ENCODE measurements at places on chromosomes 7 and 10.

DNA sequence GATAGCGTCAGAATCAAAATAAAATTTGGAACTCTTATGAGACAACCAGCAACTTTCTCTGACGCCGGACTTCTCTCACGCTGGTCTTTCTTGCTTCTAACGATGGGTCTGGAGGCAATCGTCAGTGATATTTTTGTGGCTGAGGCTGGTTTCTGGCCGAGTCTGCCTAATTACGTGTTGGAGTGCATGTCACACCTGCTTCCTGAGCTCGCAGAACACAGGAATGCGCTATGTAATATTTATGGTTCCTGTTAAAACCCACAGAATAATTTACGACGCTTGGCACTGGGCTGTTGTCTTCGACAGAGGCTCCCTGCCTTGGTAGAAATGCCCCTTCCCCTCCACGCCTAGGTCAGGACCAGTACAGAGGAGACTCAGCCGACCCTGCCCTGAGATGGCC is 64.9 kb downstream of the NPTX2 start:
- DNase-seq = no peak

- no peak for DNase-seq
Observed at GRCh38 chr10:121276046-121276445, 322.2 kb downstream of the FGFR2 start.

- DNase-seq = no peak
Observed at GRCh38 chr7:30363778-30364563, 79.6 kb downstream of the ZNRF2 start.

DNA sequence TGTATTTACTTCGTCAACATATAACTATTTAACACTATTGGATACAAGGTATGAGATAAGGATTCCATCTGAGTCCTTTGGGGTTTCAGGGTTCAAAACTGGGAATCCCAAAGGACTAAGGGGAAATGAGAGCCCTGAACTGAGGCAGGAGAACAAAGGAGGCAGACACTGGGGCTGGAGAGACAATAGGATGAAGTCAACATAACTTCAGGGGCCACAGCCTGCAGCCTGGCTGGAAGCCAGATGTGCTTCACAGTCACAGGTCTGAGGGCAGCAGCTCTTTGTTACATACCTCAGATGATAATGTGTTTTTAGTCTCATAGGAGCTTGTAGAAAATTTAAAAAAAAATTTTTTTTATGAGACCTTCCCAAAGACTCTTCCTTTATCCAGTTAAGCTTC is 73.3 kb downstream of the NRF1 start:
- DNase-seq = no peak

GRCh38 chr10:77533887-77534278 is 103.7 kb downstream of the KCNMA1 start:
- no peak for DNase-seq

- no peak for DNase-seq
Observed at GRCh38 chr10:124542336-124542735, 80.7 kb downstream of the LHPP start.

DNA sequence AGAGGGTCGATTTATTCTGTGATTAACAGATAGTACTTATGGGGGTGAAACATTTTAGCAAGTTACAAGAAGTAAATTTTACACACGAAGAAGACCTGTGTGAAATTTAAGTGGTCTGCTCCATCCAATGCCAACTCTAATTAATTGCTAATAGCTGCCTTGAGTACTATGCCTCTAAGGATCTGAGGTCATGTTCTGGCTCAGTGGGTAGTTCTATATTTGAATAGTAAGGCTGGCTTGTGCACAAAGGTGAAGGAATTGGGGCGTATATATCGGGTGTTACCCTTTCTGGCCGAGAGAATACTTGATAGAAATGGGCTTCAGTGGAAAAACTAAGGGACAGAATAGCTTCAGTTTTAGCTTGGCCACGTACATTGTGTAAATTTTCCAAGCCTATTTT is 345.2 kb upstream of the ANKRD30A start:
- DNase-seq = no peak

GRCh38 chr10:124289851-124290795 is 128.6 kb downstream of the OAT start:
- no peak for DNase-seq

GRCh38 chr7:22156205-22156604 is 200.7 kb downstream of the RAPGEF5 start:
- no peak for DNase-seq

GRCh38 chr10:44071479-44071878 is 313.4 kb downstream of the CXCL12 start:
- no peak for DNase-seq

GRCh38 chr10:125035136-125035535 is 93.2 kb downstream of the ZRANB1 start:
- no peak for DNase-seq

GRCh38 chr10:22477334-22478287 is 132.3 kb downstream of the SPAG6 start:
- no peak for DNase-seq

- DNase-seq = no peak
Observed at GRCh38 chr10:79106256-79107050, 37.7 kb downstream of the ZMIZ1 start.

GRCh38 chr10:846126-846685 is 85.3 kb downstream of the LARP4B start:
- DNase-seq = no peak

- DNase-seq = no peak
Observed at GRCh38 chr10:127498087-127498486, 51.0 kb upstream of the NPS start.

GRCh38 chr10:28249512-28249911 is 53.4 kb downstream of the MPP7 start:
- DNase-seq = no peak

Measured in memory B cell (primary cell).